Gastrocnemius medialis (tissue), 4 donors: ENCODE measurements at places on chromosomes 7 and 10. TPM values are rescaled to one million over a fixed set of nuclear protein-coding genes. Genes with fewer than 3 reads are reported as not detected.
A peak's percentile ranks its signal among the peaks of the same experiment; 100 is the strongest.

The SHH gene
- total RNA-seq: not detected

The ZNF804B gene
- total RNA-seq: not detected

- H3K4me1 ChIP-seq: no peaks in the 10 kb centered on the region
- no peak overlapping the region for H3K27ac ChIP-seq
- no peaks in the 10 kb centered on the region for H3K27me3 ChIP-seq
Measured at GRCh38 chr10:8967061-8967460, 912.6 kb downstream of the GATA3 start.

GRCh38 chr10:73800560-73801252, 10.7 kb downstream of the NDST2 start:
- no peak overlapping the region for H3K27ac ChIP-seq
- no peaks in the 10 kb centered on the region for H3K27me3 ChIP-seq

- H3K4me1 ChIP-seq: no peaks in the 10 kb centered on the region
- DNase-seq: no peak
- H3K36me3 ChIP-seq: no peaks in the 10 kb centered on the region
- H3K4me3 ChIP-seq: no peak overlapping the region
- no peak overlapping the region for H3K27ac ChIP-seq
- no peaks in the 10 kb centered on the region for H3K27me3 ChIP-seq
Measured at GRCh38 chr7:5519515-5519928, 95.9 kb upstream of the TNRC18 start.

DNA sequence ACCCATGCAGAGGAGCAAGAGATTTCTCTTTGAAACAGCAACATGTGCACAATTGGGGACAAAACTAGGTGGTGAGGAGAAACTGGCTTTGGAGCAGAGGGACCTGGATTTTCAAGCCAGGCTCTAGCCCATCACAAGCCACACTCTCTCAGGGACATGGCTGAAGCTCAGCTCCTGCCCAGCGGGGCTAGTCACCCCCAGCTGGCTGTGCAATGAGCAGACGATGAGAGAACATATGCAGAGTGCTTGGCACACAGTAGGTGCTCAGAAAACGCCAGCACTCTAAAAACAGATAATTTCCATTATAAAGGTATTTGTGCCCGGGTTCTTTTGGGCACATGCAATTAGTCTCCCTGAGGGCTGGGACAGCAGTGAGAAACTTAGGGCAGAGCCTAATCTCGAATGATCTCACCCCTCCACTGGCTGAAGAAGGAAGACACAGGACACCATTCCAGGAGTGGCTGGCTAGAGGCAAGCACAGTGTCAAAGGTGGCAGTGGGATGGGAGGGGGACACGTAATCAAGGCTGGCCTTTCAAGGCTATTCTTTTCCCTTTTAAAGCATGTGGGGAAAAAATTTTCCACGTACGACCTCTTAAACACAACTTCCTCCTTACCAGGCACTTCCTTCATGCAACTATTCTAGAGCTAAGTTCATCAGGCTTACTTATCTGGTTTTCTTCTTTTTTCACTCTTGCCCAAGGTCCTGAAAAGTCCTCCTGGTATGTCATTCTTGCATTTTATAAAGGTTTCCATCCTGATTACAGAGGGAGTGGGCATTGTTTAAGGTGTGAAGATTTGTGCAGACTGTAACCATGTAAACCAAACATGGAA, 15.1 kb downstream of the FAM53B start:
- H3K36me3 ChIP-seq: no peaks in the 10 kb centered on the region
- H3K4me3 ChIP-seq: no peak overlapping the region
- no peak for DNase-seq
- H3K4me1 ChIP-seq: peaks cover 100% of the 10 kb centered on the region
- peak overlapping the region; percentile 92 for H3K27ac ChIP-seq

DNA sequence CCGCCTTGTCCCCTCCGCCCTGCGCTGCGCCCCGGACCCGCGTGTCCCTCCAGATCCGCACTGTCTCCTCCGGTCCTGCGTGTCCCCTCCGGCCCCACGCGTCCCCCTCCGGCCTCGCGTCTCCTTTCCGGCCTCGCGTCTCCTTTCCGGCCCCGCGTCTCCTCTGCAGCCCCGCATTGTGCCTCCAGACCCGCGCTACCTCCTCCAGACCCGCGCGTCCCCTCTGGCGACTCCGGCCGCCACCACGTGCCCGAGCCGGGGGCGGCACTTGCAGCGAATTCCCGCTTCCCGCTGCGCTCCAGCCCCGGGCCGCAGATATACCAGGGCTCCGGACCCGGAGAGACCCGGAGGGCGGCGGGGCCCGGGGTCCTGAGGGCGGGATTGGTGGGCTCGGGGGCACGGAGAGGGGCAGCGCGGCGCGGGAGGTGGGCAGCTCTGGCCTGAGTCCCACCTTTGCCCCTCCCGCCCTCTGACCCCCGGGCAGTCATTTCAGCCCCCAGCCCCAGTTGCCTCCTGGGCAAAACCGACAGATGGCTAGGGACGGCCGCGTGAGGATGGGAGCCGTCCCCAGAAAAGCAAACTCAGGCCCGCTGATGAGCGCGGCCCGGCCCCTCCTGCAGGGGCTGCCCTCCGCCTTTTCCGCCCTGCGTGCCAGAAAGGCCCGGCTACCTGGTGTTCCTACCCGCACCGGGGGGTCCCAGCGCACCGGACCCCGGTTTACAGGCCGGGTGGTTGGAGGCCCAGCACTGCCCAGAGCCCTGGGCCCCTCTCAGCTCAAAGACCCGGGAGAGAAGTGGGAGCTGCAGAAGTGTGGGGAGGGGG, 56.5 kb downstream of the RBM17 start:
- peak overlapping the region; percentile 86 for H3K27ac ChIP-seq
- no peaks in the 10 kb centered on the region for H3K27me3 ChIP-seq
- peak overlapping the region; percentile 77 for H3K4me3 ChIP-seq

GRCh38 chr10:96720422-96721206, at the start of gene PIK3AP1:
Gene PIK3AP1 (minus strand): TSS chr10:96720514. CDS start chr10:96720394, 120 bp downstream.
- peaks cover 8% of the 10 kb centered on the region for H3K4me1 ChIP-seq
- H3K4me3 ChIP-seq: peak within 1 kb of the TSS; percentile 72
- DNase-seq: peak; percentile 16
- no peaks in the 10 kb centered on the region for H3K27me3 ChIP-seq
- no peaks in the 10 kb centered on the region for H3K36me3 ChIP-seq

DNA sequence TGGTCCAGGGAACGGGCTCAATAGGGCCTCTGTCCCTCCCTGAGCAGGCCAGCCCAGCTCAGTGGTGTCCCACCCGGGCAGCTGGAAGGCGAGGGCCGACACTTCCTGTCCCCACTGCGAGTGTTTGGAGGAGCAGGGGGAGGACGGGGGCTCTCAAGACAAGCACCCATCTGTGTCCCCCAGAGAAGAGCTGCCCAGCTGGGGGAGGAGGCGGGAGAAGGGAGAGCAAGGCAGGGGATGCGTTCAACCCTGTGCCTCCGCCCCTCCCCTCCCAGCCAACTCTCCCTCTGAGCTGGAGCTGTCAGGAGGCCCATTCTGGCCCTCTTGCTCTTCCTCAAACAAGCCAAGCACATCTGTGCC, 35.7 kb downstream of the ZCCHC24 start:
- H3K4me1 ChIP-seq: no peaks in the 10 kb centered on the region
- no peak overlapping the region for H3K4me3 ChIP-seq
- DNase-seq: no peak
- no peaks in the 10 kb centered on the region for H3K36me3 ChIP-seq
- peak overlapping the region; percentile 85 for H3K27ac ChIP-seq

GRCh38 chr7:30255064-30255769, 29.2 kb upstream of the ZNRF2 start:
- no peak overlapping the region for H3K27ac ChIP-seq
- DNase-seq: no peak
- H3K4me3 ChIP-seq: no peak overlapping the region
- peaks cover 28% of the 10 kb centered on the region for H3K4me1 ChIP-seq

- no peaks in the 10 kb centered on the region for H3K27me3 ChIP-seq
- H3K4me3 ChIP-seq: no peak overlapping the region
Measured at GRCh38 chr10:35359056-35359455, 22.7 kb downstream of the CCNY start.

DNA sequence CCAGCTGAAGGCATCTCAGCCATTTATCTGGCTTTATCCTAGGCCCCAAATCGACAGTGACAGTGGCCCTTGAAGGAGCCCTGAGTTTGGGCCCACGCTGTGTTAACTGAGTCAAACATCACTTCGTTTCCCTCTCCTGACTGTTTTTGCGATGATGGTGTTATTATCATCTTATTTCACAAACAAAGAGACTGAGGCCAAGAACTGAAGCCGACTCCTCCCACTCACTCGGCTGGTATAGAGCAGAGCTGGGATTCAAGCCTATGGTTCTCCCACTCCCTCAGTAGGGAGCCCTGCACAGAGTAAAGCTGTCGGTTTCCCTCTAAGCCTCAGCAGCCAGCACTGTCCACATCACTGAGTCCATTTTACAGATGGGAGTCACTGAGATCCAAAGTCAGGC, 141.0 kb downstream of the CDH23 start:
- DNase-seq: no peak
- no peaks in the 10 kb centered on the region for H3K36me3 ChIP-seq
- no peak overlapping the region for H3K4me3 ChIP-seq
- no peaks in the 10 kb centered on the region for H3K27me3 ChIP-seq

DNA sequence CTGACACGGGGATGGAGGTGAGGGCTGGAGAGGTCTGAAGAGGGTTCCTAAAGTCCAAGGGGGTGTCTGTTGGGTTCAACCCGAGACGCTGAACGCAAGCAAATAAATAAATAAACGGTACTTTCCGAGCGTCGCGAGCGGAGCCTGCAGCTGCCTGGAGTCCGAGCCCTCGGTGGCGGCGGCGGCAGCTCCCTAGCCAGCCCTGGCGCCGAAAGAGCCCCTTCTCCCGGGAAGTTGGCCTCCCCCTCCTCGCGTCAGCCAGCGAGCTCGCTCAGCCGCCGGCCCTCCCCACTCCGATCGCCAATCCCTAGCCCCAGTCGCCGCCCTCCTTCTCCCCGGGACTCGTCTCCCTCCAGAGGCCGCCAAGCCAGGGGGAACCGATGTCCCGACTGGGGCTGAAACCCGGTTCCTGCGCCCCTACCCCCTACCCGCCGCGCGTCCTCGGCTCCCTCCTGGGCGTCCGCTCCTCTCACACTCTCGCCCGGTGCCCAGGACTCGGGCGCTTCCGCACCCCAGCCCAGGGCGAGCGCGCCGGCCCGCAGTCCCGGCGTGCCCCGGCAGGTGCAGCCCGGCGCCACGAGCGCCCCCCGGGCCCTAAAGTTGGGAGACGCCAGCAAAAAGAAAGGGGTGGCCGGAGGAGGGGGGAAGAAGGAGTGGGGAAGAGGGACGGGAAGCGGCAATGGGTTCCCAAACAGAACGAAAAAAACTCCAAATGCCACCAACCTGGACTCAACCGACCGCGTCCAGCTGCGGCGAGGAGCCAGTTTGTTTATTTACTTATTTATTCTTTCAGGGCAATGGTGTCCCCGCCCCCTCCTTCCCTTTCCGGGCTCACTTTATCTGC, at the start of gene GFRA1:
Gene GFRA1, minus strand, starts transcription at position 767 of the 844 bp plus-strand sequence. CDS start 1,177 bp downstream, outside the sequence.
- H3K27me3 ChIP-seq: peaks cover 61% of the 10 kb centered on the region
- H3K36me3 ChIP-seq: no peaks in the 10 kb centered on the region
- H3K4me3 ChIP-seq: peak within 1 kb of the TSS; percentile 66

GRCh38 chr7:155198901-155199845, 98.5 kb upstream of the INSIG1 start:
- H3K36me3 ChIP-seq: no peaks in the 10 kb centered on the region
- H3K4me3 ChIP-seq: no peak overlapping the region
- H3K27ac ChIP-seq: no peak overlapping the region
- DNase-seq: no peak
- no peaks in the 10 kb centered on the region for H3K4me1 ChIP-seq

- no peaks in the 10 kb centered on the region for H3K27me3 ChIP-seq
- H3K36me3 ChIP-seq: no peaks in the 10 kb centered on the region
- peak overlapping the region; percentile 55 for H3K4me3 ChIP-seq
- peak overlapping the region; percentile 62 for H3K27ac ChIP-seq
- DNase-seq: no peak
Measured at GRCh38 chr10:11166550-11166949, 148.9 kb downstream of the CELF2 start.

- no peak for DNase-seq
- no peak overlapping the region for H3K4me3 ChIP-seq
- no peak overlapping the region for H3K27ac ChIP-seq
- peaks cover 10% of the 10 kb centered on the region for H3K36me3 ChIP-seq
Measured at GRCh38 chr10:11255796-11256444, 238.2 kb downstream of the CELF2 start.

DNA sequence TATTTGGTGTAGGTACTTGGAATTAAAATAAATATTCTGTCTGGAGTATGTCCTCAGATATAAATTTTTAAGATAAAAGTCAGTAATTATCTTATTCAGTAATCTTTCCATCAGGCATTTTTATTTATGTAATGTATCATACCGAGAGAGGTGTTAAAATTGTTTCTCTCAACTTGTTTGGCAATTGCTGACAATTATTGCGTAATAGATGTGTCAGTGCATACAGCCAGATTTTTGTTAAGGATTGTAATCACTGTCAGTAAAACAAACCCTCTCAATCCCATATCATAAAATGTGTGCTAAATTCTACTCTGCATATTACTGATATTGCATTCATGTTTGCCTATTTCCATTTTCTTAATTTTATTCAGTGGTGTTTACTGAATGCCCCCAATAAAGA, 69.2 kb downstream of the CNTNAP2 start:
- H3K4me3 ChIP-seq: no peak overlapping the region
- DNase-seq: no peak
- no peaks in the 10 kb centered on the region for H3K4me1 ChIP-seq
- H3K36me3 ChIP-seq: no peaks in the 10 kb centered on the region

DNA sequence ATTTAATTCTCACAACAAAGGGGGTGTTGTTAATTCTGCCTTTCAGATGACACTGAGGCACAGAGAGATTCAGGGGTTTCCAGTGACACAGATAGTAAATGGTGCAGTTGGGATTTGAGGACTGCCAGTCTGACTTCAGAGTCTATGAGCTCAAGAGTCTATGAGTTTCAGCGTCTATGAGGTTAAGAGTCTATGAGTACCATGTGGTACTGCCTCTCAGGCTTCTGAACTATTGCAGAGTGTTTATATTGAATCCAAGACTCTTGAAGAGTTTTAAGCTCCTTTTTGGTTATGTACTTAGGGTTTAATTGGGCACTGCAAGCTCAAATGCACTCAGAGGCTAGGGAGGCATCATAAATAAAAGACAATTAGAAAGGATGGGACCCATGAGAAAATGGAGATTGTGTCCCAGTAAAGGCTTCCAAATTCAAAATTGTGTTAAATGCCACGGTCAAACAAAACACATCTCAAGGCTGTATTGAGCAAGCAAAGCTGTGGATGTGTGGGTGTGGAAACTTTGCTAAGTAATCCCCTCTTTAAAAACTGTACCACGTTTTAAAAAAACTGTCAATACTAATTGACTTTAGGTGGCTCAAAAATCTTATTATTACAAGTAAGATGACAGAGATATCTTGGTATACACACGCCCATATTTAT, 123.9 kb upstream of the FAM171A1 start:
- H3K27me3 ChIP-seq: no peaks in the 10 kb centered on the region
- H3K36me3 ChIP-seq: no peaks in the 10 kb centered on the region
- no peak overlapping the region for H3K27ac ChIP-seq
- H3K4me3 ChIP-seq: no peak overlapping the region
- no peak for DNase-seq

- H3K4me1 ChIP-seq: peaks cover 96% of the 10 kb centered on the region
- H3K36me3 ChIP-seq: no peaks in the 10 kb centered on the region
- DNase-seq: peak; percentile 35
- H3K4me3 ChIP-seq: peak overlapping the region; percentile 15
Measured at GRCh38 chr10:69333205-69333604, 54.9 kb downstream of the HK1 start.
